Fibroblast of the conjunctiva (primary cell): ENCODE measurements at places on chromosomes 2 and 18.

GRCh38 chr2:216740557-216741222, 45.3 kb upstream of the IGFBP5 start:
- peak; percentile 54 for DNase-seq

GRCh38 chr2:95044601-95045000, 19.1 kb downstream of the MAL start:
- no peak for DNase-seq

DNA sequence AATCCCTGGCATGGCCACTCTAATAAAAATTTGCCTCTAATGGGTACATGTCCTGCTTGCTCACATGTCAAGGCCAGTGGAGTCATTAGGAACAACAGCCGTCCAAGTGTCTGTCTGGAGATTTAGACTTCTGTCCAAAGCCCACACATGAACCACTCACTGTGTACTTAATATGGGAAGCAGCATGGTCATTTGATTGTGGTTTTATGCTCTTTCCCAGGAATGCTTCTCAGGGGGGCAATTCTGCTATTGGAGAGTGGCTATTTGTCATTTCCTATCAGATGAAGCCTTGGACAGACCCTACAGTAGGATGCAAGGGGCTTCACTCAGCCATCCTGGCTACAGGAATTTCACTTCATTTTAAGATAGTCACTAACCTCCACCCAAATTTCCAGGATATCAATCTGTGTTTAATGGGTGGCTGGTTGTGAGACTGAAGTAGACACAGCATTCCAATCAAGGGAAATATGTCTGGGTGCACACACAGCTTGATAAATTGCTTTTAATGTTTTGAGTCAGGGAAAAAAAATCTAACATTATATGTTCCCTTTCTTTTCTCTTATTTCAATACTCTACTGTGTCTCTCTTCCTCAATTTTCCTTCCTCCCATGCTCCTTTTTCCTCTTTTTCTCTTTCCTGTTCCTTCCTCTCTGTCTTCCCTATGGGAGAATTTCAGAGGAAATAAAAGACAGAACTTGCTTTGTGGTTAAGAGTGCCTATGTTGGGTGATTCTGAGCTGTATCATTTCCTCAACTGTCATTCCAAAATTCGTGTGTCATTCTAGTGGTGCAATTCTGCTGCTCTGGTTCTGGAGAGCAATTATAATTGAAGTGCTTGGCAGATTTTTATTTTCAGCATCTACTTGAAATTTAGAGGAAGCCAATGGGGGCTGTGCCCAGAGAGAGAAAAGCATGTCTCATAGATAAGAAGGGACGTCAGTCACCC, 320.1 kb downstream of the OSR1 start:
- no peak for DNase-seq

DNA sequence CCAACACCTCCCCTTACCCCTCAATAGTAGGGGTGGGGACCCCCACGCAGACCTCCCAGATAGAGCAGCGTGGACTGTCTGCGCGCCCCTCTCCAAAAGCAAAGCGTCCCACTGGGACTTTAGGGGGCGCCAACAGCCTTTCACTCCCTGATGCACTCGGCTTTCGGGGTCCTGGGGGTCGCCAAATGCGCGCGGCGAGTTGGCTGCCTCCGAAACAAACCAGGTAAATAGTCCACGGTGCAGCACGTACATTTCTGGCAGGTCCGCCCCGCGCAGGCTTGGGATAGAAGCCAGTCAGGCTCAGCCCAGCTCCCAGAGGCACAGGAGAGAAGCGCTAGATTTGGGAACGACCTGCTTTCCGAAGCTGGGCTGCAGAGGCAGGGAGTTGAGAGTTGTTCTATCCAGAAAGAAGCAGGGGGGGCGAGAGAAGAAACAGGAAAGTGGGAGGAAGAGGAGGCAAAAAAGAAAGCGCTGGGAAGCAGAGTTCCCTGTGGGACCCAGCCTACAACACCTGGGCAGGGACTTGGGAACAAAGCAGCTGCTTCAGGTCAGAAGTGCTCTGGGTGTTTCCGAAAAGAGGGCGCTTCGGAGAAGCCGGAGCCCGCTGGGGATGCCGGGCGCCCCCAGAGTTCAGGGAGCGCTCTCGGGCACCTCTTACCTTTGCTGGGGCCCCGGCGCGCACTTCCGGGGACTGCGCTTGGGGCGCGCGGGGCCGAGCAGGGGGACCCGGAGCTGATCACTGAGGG, 544 bp downstream of the EVA1A start:
- no peak for DNase-seq

DNA sequence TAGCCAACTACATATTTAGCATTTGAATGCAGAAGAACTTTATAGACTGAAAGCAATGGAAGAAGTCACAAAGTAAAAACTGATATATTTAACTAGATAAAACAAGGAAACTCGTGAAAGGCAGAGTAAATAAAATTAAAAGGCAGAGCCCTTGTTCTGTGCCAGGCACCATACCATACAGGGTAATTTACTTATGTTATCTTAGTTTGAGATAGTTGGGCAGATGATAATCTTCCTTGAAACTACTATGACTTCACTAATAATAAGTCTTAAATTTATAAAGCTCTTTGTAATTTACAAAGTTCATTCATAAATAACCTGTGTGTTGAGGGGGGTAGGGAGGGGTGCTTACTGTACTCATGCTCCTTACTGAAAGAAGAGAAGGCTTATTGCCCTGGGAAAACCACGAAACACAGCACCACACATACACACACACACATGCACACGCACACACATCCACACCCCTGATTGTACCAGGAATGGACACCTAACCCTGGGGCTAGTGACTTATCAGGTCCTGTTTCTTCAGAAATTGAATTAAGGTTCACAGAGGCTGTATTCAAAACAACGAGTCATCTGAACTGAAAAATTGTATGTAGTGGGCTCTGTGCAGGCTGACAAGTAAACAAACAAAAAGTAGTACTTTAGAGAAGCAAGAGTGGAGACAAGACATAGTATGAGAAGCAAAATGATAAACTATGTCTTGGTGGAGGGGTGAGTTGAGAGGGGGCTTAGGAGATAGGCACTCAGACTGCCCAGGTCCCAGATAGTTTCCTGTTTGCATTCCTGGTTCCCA, 38.1 kb downstream of the AGFG1 start:
- DNase-seq: peak; percentile 1

DNA sequence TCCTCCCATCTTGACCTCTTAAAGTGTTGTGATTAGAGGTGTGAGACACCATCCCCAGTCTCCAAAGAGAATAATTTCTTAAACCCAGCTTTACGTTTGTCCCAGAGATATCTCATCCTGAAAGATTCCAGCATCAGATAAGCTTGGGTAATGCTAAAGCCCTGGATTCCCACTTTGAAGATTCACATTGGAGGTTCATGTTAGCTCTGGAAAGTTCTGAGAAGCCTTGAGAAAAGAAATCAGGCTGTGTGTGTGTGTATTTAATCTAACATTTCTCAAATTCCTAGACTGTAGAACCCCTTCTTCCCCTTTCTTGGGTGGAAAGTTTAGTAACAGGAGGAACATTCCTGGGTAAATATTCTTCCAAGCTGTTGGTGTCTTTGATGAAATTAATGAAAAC, 18.0 kb downstream of the ZNF532 start:
- DNase-seq: no peak

- no peak for DNase-seq
Observed at GRCh38 chr18:8962855-8963635, 139.5 kb upstream of the NDUFV2 start.

DNA sequence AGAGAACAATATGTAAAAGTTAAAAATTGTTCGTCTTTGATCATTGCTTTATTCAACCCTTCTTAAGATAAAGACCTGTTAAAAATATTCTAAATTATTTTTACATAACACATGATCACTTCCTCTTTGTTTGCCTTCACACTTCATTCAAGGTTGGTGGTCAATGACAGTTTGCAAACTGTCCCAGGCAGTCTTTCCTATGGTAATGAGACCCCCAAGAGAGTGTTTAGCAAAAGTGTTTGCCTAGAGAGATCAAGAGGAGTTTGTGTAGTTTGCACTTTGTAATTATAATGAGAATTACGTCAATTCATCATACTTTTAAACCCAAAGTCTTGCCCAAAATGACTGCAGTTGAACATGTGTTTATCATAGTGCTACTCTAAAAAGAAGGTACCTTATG, 77.2 kb upstream of the ABCA12 start:
- no peak for DNase-seq

DNA sequence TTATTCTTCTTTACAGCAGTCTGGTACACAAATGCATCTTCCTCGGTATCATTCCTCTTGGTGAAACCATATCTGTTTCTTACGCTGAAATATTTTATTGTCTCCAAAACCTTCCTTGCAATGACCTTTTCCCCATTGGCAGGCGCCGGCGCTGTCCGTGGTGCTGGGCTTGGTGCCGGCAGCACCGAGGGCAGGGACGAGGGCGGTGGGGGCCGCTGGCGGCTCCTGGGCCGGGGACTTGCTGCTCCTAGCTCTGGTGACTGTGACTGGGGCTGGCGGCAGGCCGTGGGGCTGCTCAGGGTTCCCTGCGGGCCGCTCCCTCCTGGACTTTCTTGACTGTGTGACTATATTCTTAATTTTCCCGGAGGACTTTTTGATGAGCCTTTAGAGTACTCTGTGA, 72.5 kb downstream of the GPR39 start:
- DNase-seq: no peak

GRCh38 chr2:177478029-177478428, 85.5 kb downstream of the AGPS start:
- no peak for DNase-seq

GRCh38 chr2:71510196-71510807, 56.9 kb downstream of the DYSF start:
- DNase-seq: peak; percentile 32

DNA sequence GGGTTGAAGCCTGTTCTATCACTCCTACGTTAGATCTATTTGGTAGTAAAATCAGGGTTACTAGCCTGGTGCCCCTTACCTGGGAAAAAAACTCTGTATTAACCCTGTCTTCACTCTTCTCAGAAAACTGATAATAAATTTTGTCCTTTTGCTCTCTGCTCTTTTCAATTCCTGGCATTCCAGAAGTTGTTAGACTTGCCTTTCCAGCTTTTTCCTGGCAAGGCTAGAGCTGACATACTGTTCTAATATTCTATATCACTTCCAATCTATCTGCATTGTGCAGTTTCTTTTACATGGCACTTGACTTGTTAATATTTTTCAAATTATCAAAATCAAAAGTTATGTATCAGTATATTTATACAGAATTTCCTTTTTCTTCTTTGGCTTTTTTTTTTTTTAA, 162.2 kb downstream of the FIGN start:
- no peak for DNase-seq

DNA sequence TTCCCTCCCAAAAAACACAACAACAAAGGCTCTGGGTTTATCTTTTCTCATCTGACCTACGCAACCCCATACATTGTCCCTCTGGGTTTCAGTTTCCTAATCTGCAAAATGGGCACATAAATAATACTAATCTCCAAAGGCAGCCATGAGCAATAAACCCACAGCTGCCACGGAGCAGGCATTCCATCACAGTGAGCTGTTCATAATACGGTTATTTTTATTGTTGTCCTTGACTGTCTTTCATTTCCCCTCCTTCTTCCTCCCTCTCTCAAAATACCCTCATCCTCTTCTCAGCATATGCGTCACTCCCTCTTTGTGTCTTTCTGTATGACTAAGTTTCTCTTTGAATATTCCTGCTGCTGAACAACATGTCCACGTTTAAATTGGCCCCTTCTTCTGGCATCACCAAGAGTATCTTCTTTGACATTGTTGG, 129.8 kb upstream of the CAB39 start:
- DNase-seq: no peak

DNA sequence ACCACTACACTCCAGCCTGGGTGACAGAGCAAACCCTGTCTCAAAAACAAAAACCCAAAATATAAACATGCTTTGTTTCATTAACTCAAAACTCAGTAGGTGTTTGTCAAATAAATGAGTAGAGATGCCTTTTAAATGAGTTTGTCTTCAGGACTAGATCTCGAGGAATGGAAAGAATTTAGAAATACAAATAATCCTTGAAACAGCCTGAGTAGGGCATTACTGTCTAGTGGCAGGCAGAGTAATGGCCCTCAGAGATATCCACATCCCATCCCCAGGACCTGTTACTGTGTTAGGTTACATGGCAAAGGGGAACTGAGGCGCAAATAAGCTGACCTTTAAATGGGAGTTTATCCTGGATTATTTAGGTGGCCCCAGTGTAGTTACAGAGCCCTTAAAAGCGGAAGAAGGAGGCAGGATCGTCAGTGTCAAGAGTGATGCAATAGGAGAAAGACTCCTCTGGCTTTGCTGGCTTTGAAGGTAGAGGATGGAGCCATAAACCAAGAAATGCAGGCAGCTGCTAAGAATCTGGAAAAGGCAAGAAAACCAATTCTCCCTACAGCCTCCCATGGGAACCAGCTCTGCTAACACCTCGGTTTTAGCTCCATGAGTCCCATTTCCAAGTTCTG, 63.0 kb downstream of the CABLES1 start:
- no peak for DNase-seq

GRCh38 chr2:74188018-74188601, 9.4 kb upstream of the MOB1A start:
- no peak for DNase-seq

DNA sequence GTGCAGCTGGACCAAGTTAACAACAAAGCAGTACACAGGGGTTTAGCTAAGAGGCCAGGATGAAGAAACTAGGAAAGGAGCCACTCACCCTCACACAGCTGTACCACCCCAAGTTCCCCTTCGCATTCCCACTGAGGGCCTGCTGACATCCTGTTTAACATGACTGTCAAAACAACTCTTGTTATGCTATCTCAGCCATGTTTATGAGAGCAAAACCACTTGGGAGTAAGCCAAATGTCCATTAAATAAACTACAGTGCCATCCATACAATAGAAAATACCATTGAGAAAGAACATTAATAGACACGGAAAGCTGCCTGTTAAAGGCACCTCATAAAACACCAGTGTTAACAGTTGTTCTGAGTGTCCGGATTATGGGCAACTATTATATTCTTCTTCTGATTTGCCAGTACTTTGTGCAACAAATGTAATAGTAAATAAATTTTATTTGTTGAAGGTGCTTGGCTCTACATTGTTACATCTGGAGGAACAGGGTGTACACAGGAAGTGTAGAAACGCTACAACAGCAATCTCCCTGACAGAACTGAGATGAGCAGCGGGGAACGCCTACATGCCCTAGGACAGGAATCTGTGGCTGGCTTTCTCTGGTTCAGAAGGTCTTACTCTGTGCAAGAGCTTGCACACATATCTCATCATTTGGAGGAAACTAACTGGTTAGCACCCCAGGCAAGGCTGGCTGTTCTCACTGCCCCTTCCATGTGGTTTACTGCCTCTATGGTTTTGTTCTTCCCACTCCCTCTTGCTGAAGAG, 85.6 kb downstream of the EHD3 start:
- peak; percentile 63 for DNase-seq

DNA sequence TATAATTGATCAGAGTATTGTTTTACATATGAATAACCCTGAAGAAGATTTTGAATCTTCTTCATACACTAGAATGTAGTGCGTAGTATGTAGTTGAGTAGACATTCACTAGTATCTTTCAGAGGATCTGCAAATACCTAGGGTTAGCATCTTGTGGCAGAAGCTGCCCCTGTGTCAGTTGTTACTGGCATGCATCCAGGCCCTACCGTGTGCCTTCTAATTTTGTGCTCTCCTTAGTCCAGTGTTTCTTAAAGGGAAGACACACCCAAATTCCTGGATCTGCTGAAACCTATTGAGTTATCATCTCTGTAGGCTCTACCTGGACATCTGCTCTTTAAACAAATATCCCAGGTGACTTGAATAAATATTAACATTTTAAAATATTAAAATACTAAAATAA, 99.7 kb upstream of the SERTAD2 start:
- DNase-seq: no peak
